PC-3 (cell line): ENCODE measurements at places on chromosomes 6 and 20. TPM values are rescaled to one million over a fixed set of nuclear protein-coding genes. Genes with fewer than 3 reads are reported as not detected.

Gene TP53TG5
- not detected in 2 replicates for total RNA-seq

GRCh38 chr20:6680441-6680840 lies 87.0 kb upstream of the BMP2 start:
- DNase-seq: no peak
- no peaks in the 10 kb centered on the region for H3K36me3 ChIP-seq
- no peak overlapping the region for H3K4me3 ChIP-seq

GRCh38 chr6:154125421-154125820 lies 86.4 kb downstream of the OPRM1 start:
- H3K27me3 ChIP-seq: peaks cover 7% of the 10 kb centered on the region; the same call in 1 of the 2 replicates
- no peaks in the 10 kb centered on the region for H3K36me3 ChIP-seq
- H3K27ac ChIP-seq: no peak overlapping the region

DNA sequence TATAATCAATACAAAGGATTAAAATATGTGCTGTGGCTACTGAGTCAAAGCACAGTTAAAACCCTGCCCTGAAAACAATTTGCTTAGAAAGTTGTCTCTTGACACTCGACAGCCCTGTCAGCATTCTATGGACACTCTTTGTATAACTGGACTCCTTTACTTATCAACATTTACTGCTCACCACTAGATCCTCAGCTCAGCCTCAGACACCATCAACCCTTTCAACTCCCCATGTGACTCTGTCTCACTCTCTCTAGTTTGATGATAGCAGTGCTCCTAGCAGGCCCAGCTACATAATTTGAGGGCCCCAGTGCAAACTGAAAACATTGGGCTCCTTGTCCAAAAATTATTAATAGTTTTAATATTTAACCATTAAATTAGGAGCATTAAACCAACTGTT lies 181.8 kb downstream of the TENT5A start:
- no peaks in the 10 kb centered on the region for H3K27me3 ChIP-seq
- no peaks in the 10 kb centered on the region for H3K4me1 ChIP-seq
- no peaks in the 10 kb centered on the region for H3K36me3 ChIP-seq
- H3K27ac ChIP-seq: no peak overlapping the region
- no peak for DNase-seq

GRCh38 chr20:35974256-35974655 lies 5.9 kb downstream of the CNBD2 start:
- DNase-seq: no peak
- no peaks in the 10 kb centered on the region for H3K4me1 ChIP-seq
- no peaks in the 10 kb centered on the region for H3K27me3 ChIP-seq
- no peak overlapping the region for H3K27ac ChIP-seq
- no peak overlapping the region for H3K4me3 ChIP-seq
- no peaks in the 10 kb centered on the region for H3K36me3 ChIP-seq
